ENCODE measurements at places on chromosomes 7 and 10.

DNA sequence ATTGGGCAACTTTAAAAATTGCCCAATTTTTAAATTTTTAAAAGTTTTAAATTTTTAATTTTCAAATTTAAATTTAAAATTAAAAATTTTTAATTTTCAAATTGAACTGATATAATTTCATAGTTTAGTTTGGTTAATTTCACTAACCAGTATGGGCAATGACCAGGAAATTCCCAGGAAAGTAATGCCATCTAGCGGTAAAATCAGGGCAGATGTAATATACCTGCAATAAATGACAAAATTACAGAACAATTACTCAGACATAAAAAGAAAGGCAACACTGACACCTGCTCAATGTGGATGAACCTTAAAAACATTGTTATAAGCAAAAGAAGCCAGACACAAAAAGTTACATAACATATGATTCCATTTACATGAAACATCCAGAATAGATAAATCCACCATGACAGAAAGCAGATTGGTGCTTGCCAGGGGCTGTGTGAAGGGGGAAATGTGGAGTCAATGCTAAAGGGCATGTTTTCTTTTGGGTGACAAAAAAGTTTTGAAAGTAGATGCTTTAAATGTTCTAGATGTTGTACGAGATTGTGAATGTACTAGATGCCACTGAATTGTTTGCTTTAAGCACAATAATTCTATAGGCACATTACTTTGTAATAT lies 28.6 kb upstream of the SLC16A12 start:
- H3K27me3 ChIP-seq = no peaks in the 10 kb centered on the region
- H3K27ac ChIP-seq = no peak overlapping the region
- no peaks in the 10 kb centered on the region for H3K4me1 ChIP-seq
- no peak overlapping the region for H3K4me3 ChIP-seq
- H3K36me3 ChIP-seq = no peaks in the 10 kb centered on the region

DNA sequence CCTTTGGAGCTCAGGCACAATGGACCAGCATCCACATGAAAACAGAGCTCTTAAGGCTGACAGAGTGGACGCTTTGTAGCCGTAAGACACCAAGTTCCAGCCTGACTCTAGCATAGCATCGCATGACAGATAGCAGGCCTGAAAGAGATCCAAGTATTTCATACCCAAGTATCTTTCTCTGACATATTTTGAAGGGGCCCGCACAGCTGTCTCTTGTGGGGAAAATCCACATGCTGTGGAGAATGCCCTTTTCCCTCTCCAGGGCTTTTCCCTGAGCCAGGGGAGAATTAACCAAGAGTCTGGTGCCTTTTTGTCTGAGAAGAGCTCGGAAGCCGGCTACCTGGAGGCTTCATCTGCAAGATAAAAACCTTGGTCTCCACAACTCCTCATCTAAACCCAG lies 51.0 kb downstream of the CFAP46 start:
- H3K4me3 ChIP-seq = no peak overlapping the region
- H3K4me1 ChIP-seq = no peaks in the 10 kb centered on the region
- H3K27ac ChIP-seq = no peak overlapping the region
- no peaks in the 10 kb centered on the region for H3K27me3 ChIP-seq
- DNase-seq = no peak

DNA sequence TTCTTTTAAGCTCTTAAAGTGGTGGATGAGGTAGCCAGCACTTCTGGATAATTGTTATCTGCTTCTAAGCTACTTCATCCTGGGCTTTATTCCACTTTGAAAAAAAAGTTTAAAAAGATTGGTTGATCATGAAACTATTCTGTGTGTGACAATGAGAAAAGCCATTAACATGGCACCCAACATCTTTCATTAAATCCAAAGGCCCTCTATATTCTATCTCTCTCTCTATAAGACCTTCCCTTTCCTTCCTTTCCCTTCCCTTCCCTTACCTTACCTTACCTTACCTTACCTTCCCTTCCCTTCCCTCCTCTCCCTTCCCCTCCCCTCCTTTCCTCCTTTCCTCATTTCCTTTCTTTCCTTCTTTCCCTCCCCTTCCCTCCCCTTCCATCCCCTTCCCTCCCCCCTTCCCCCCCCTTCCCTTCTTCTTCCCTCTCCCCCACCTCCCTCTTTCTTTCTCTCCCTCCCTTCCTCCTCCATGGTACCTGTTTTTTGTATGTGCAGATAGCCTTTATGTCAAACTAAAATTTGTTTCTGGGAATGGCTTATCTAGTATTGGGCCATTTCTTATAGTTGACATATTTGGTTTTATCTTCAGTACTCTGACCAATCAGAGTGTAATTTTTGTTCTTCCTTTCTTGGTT lies 218.7 kb downstream of the DKK1 start:
- H3K27ac ChIP-seq = no peak overlapping the region
- DNase-seq = no peak
- no peak overlapping the region for H3K4me3 ChIP-seq
- no peaks in the 10 kb centered on the region for H3K36me3 ChIP-seq

DNA sequence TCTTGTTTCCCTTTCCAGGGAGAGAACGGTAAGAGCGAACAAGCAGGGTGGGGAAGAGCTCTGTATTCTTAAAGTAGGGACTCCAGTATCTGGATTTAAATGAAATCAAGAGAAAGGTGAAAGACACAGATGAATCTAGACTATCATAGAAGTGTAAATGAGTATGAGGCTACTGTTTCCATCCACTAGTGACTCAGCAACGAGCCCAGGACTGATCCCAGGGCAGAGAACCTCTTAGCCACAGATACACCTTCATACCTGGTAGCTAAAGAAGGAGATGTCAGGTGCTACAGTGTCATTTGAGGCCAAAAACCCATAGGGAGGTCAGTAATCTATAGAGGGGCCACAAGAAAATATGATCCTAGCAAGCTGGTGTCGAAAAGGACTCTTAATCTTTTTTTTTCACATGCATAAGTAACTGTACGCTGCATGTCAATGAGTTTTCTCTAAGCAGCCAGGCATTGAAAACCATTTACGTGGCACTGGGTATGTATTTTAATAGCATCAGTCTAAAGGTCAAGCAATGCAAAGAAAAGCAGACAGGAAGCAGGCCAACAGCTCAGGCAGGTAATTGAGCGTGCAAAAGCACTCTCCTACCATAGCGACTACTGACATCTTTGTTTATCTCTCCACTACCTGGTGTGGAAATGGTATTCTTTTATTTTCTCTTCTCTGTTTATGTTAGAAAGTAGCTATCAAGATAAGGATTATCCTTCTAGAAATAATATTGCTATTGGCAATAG lies 91.5 kb upstream of the EGR2 start:
- DNase-seq = no peak
- no peak overlapping the region for H3K4me3 ChIP-seq
- no peak overlapping the region for H3K27ac ChIP-seq
- no peaks in the 10 kb centered on the region for H3K4me1 ChIP-seq
- H3K36me3 ChIP-seq = no peaks in the 10 kb centered on the region
- H3K27me3 ChIP-seq = no peaks in the 10 kb centered on the region

GRCh38 chr10:12975906-12976305 lies 25.6 kb downstream of the CCDC3 start:
- H3K27me3 ChIP-seq = no peaks in the 10 kb centered on the region
- no peaks in the 10 kb centered on the region for H3K36me3 ChIP-seq
- no peak overlapping the region for H3K4me3 ChIP-seq
- no peaks in the 10 kb centered on the region for H3K4me1 ChIP-seq

GRCh38 chr10:373015-373414 lies 237.8 kb downstream of the ZMYND11 start:
- H3K27ac ChIP-seq = no peak overlapping the region
- H3K27me3 ChIP-seq = no peaks in the 10 kb centered on the region
- peaks cover 7% of the 10 kb centered on the region for H3K4me1 ChIP-seq
- H3K36me3 ChIP-seq = no peaks in the 10 kb centered on the region
- DNase-seq = no peak

DNA sequence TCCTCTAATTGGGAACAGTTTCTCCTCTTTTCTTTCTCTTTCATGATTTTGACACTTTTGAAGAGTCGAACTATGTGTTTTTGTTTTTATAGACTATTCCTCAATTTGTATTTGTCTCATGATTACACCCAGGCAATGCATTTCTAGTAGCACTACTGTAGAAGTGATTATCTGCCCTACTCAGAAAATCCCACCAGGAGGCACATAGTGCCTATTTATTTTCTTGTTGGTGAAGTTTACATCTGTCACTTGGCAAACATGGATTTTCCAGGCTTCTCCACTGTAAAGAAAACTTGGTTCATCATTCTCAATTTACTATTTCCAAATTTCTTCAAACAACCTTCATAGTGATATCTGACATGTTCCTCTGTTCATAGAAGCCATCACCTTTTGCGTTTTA lies 893.9 kb downstream of the CCSER2 start:
- no peaks in the 10 kb centered on the region for H3K27me3 ChIP-seq
- H3K4me1 ChIP-seq = no peaks in the 10 kb centered on the region
- H3K36me3 ChIP-seq = no peaks in the 10 kb centered on the region
- DNase-seq = no peak
- no peak overlapping the region for H3K27ac ChIP-seq

DNA sequence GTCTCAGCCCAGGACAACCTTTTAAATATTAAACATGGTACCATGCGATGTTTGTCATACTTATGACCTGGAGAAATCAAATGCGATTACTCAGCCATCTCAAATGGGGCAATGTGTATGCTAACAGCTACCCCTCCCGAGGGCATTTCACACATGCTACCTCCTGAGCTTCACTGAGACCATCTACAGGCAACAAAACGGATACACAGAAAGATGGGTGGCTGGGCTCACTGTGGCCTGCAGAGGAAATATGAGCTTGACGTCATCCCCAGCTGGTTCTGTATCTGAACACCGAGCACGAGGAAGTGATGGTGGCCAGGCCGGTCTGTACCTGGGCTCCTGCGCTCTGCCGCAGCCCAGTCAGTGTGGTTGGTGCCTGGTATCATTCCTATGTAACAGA lies 374.3 kb downstream of the RPS24 start:
- H3K27me3 ChIP-seq = peaks cover 3% of the 10 kb centered on the region
- H3K4me3 ChIP-seq = no peak overlapping the region
- H3K4me1 ChIP-seq = peaks cover 10% of the 10 kb centered on the region
- no peaks in the 10 kb centered on the region for H3K36me3 ChIP-seq

- H3K36me3 ChIP-seq = no peaks in the 10 kb centered on the region
- no peak overlapping the region for H3K27ac ChIP-seq
- no peak overlapping the region for H3K4me3 ChIP-seq
- no peaks in the 10 kb centered on the region for H3K4me1 ChIP-seq
These were observed 140.3 kb downstream of the FOXP2 start for GRCh38 chr7:114554781-114555537.

- no peaks in the 10 kb centered on the region for H3K4me1 ChIP-seq
- H3K27ac ChIP-seq = no peak overlapping the region
- H3K36me3 ChIP-seq = peaks cover 86% of the 10 kb centered on the region
- H3K27me3 ChIP-seq = no peaks in the 10 kb centered on the region
- no peak for DNase-seq
- no peak overlapping the region for H3K4me3 ChIP-seq
These were observed 277.3 kb downstream of the CELF2 start for GRCh38 chr10:11294831-11295450.
